ENCODE measurements at places on chromosomes 5 and 9. TPM values are rescaled to one million over a fixed set of nuclear protein-coding genes. Genes with fewer than 3 reads are reported as not detected.

Gene ROR2
- total RNA-seq, result not detected

Gene IFNA17
- total RNA-seq, result not detected

Gene HIGD2A
- total RNA-seq, result 154 TPM

Gene TAF11L10
- total RNA-seq, result not detected

Gene TEK
- total RNA-seq, result not detected

Gene DDX4
- total RNA-seq, result not detected

Gene LCN1
- not detected for total RNA-seq

Gene FOCAD
- total RNA-seq, result 25.4 TPM

Gene C5orf63
- 11.7 TPM for total RNA-seq

Gene MARCOL
- total RNA-seq, result not detected
